ENCODE measurements at places on chromosomes 5 and 9. TPM values are rescaled to one million over a fixed set of nuclear protein-coding genes. Genes with fewer than 3 reads are reported as not detected.

Gene LCN2
- total RNA-seq, result not detected

Gene GRXCR2
- total RNA-seq, result not detected

Gene ISL1
- not detected for total RNA-seq

Gene PCDHGB3
- total RNA-seq, result 6.5 TPM

Gene EIF4E1B
- total RNA-seq, result not detected

Gene ARID3C
- total RNA-seq, result 0.33 TPM

Gene TLX3
- not detected for total RNA-seq

Gene CSF2
- not detected for total RNA-seq

Data from vein endothelial cell (primary cell).